ENCODE measurements at places on chromosomes 7 and 10. TPM values are rescaled to one million over a fixed set of nuclear protein-coding genes. Genes with fewer than 3 reads are reported as not detected.

The CALHM1 gene
- not detected for total RNA-seq

The ACTL6B gene
- total RNA-seq = not detected

The COL26A1 gene
- 0.76 TPM for total RNA-seq

The CXCL12 gene
- 89.6 TPM for total RNA-seq

The HOGA1 gene
- 1.1 TPM for total RNA-seq

- peaks cover 21% of the 10 kb centered on the region for H3K4me1 ChIP-seq
- H3K27me3 ChIP-seq = no peaks in the 10 kb centered on the region
- DNase-seq = no peak
- no peak overlapping the region for H3K4me3 ChIP-seq
- H3K36me3 ChIP-seq = peaks cover 41% of the 10 kb centered on the region
Measured at GRCh38 chr7:100475549-100475948, 3.5 kb downstream of the TSC22D4 start.

GRCh38 chr7:3229904-3230470 lies 71.1 kb upstream of the SDK1 start:
- no peak overlapping the region for H3K27ac ChIP-seq
- no peaks in the 10 kb centered on the region for H3K36me3 ChIP-seq
- no peak overlapping the region for H3K4me3 ChIP-seq
- no peaks in the 10 kb centered on the region for H3K27me3 ChIP-seq

- no peak for DNase-seq
- H3K4me3 ChIP-seq = no peak overlapping the region
- H3K4me1 ChIP-seq = no peaks in the 10 kb centered on the region
Measured at GRCh38 chr7:50303335-50304128, 984 bp upstream of the IKZF1 start.

- H3K4me1 ChIP-seq = peaks cover 12% of the 10 kb centered on the region
- no peak for DNase-seq
- H3K4me3 ChIP-seq = no peak overlapping the region
- H3K27me3 ChIP-seq = no peaks in the 10 kb centered on the region
- no peak overlapping the region for H3K27ac ChIP-seq
- H3K36me3 ChIP-seq = no peaks in the 10 kb centered on the region
Measured at GRCh38 chr10:22314852-22315251, 1.3 kb upstream of the COMMD3 start.

DNA sequence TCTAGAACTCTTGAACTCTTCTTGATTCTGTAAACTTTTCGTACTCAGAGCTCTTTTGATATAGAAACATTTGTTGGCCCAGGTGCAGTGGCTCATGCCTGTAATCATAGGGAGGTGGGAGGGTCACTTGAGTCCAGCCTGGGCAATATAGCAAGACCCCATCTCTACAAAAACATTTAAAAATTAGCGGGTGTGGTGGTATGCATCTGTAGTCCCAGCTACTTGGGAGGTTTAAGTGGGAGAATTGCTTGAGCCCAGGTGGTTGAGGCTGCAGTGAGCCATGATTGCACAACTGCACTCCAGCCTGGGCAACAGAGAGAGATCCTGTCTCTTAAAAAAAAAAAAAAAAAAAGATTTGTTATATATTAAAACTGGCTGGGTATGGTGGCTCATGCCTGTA lies 121.6 kb downstream of the BAMBI start:
- H3K4me1 ChIP-seq = no peaks in the 10 kb centered on the region
- H3K27ac ChIP-seq = no peak overlapping the region
- no peak overlapping the region for H3K4me3 ChIP-seq
- no peak for DNase-seq
- H3K36me3 ChIP-seq = no peaks in the 10 kb centered on the region

DNA sequence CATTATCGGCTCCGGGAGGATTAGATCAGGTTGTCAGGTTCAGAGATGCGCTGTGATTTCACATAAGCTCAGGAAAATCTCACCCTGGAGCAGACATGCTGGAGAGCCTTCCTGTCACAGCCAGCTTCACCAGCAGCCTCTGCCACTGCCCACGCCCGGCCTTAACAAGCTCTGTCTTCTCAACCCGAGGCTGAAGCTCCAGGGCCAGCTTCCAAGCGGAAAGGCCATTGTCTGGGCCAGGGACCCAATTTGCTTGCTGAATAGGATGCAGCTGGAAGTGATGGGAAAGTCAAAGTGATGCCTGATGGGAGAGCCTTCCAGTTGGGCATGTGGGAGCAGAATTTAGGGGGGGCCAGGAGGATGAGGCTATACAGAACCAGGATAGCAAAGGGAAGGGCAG lies 36.3 kb downstream of the C10orf105 start:
- no peak for DNase-seq
- no peak overlapping the region for H3K4me3 ChIP-seq
- no peak overlapping the region for H3K27ac ChIP-seq
- H3K4me1 ChIP-seq = peaks cover 6% of the 10 kb centered on the region
- no peaks in the 10 kb centered on the region for H3K36me3 ChIP-seq

- no peaks in the 10 kb centered on the region for H3K36me3 ChIP-seq
- no peaks in the 10 kb centered on the region for H3K4me1 ChIP-seq
- DNase-seq = no peak
- no peak overlapping the region for H3K27ac ChIP-seq
- H3K4me3 ChIP-seq = no peak overlapping the region
- H3K27me3 ChIP-seq = no peaks in the 10 kb centered on the region
Measured at GRCh38 chr10:25300073-25300472, 125.3 kb downstream of the GPR158 start.

DNA sequence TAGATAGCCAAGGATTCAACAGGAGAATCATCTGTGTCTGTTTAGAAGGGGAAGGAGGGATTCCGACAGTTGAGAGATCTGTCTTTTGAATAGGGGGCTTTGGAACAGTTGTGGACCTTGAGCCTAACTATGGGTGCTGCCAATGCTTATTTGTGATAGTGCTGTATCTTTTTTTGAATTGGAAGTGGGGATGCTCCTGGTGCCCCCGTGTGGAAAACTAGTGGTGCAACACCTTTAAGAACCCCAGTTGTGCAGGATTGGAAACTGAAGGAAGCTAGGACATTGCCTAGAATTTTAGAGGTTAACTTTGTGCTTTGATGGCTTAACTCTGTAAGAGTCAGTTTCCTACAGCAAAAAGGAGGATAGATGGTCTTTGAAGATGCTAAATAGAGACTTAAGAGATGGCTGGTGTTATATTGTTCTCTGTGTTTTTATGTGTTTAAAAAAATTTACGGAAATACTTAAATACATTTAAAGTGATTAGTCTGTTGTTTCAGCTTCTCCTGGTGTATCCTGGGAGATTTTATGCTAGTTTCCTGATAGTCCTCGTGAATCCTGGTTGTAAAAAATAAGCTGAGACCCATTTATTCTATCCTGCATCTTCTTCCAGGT lies 69.3 kb downstream of the AP3M1 start:
- H3K36me3 ChIP-seq = peaks cover 56% of the 10 kb centered on the region
- no peak overlapping the region for H3K4me3 ChIP-seq
- H3K27me3 ChIP-seq = no peaks in the 10 kb centered on the region
- H3K4me1 ChIP-seq = peaks cover 28% of the 10 kb centered on the region

DNA sequence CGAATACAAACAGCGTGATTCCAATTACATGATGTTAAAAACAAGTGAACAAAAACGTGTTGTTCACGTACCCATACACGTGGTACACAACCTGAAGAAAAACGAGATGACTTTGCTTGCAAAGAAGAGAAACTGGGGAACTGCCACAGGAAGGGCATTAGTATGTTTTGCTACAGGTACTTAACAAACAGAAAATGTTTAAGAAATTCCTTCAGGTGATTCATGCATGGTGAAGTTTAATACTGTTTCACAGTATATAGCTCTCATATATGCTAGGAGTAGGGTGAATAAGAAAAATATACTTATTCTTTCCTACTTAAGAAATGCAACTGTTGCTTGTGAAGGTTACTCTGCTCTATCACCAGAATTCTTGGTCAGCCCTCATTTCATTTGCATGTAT lies 9.8 kb downstream of the SEC61G start:
- no peaks in the 10 kb centered on the region for H3K36me3 ChIP-seq
- DNase-seq = no peak
- H3K4me3 ChIP-seq = no peak overlapping the region
- no peaks in the 10 kb centered on the region for H3K27me3 ChIP-seq
- H3K27ac ChIP-seq = no peak overlapping the region

DNA sequence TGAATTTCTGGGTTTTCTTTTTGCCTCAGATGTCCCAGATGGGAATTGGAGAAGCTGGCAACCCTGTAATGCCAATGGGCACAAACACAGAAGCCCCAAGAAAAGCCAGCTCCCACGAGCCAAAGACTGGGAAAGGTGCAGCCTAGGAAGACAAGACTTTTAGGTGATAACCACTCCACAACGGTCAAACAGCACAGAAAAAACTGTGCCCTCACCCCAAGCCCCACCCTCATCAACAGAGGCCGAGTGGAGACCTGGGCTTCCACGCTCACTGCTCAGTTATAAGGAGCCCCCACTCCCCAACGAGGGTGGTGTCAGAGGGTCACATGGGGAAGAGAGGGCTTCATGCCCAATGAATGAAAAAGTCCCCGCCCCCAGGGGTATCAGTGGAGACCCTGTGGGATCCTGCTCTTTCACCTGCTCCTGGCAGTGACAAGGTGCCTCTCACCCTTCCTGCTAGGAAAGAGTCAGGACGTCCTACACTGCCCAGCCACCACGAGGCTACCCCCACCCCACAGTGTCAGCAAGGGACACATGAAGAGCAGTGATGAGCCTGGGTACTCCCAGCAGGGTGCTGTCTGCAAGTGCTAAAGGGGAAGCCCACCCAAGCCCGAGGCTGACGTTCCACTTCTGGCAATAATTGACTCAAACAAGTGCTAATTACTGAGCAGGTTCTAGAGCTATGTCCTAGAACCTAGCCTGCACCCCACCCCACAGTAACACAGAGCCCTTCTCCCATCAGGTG lies 8.3 kb downstream of the TMEM273 start:
- no peak for DNase-seq
- no peak overlapping the region for H3K4me3 ChIP-seq
- H3K36me3 ChIP-seq = no peaks in the 10 kb centered on the region
- H3K27me3 ChIP-seq = no peaks in the 10 kb centered on the region
- H3K4me1 ChIP-seq = peaks cover 78% of the 10 kb centered on the region

GRCh38 chr7:117065571-117066150 lies 112.4 kb downstream of the ST7 start:
- H3K4me3 ChIP-seq = no peak overlapping the region
- DNase-seq = no peak

DNA sequence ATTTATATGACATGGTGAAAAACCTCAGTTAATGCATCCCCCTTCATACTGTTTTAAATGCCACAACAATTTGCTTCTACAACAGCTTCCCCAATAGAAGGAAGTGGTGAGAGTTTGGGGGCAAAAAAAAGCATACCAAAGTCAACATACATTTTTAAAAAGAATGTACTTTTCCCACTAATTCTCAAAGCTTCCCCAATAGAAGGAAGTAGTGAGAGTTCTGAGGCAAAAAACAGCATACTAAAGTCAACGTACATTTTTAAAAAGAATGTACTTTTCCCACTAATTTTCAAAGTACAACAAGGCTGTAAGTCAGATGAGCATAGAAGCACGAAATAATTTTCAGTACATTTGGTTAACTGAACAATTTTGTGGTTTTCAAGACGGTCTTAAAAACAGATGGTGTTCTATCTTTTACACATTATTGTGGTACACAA lies 24.0 kb downstream of the WASL start:
- no peaks in the 10 kb centered on the region for H3K27me3 ChIP-seq
- no peak overlapping the region for H3K27ac ChIP-seq
- H3K36me3 ChIP-seq = no peaks in the 10 kb centered on the region
- H3K4me1 ChIP-seq = peaks cover 53% of the 10 kb centered on the region
